ENCODE measurements at places on chromosomes 16 and 17.

- DNase-seq = peak; percentile 92
Observed at GRCh38 chr17:58331815-58332777, 3.5 kb upstream of the TSPOAP1 start.

GRCh38 chr17:45775576-45776011 lies 8.5 kb upstream of the CRHR1 start:
- DNase-seq = no peak

DNA sequence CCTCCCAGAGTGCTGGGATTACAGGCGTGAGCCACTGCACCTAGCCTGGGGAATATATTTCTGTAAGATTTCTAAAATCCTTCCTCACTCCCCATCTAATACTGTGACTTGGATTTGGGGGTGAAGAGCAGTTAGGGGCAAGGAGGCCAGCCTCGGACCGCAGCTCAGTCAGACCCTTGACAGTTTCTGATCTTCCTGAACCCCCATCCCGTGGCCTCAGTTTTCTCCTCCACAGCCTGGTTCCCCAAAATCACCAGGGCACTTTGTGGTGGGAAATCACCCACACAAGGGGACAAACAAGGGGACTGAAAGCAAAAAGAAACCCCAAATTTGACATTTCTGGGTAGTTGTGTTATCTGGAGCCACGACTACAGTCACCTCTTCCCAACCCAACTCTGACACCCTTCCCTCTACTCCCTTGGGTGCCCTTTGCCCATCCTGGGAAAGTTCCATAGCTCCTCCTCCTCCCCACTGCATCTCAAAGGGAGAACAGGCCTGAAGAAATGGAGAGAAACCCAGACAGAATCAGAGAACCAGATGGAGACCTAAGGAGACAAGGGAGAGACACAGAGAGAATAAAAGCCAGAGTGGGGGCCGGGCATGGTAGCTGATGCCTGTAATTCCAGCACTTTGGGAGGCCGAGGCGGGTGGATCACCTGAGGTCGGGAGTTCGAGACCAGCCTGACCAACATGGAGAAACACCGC lies 2.8 kb upstream of the STAT5A start:
- DNase-seq = no peak

- DNase-seq = no peak
Observed at GRCh38 chr16:22664132-22664531, 149.8 kb upstream of the HS3ST2 start.

DNA sequence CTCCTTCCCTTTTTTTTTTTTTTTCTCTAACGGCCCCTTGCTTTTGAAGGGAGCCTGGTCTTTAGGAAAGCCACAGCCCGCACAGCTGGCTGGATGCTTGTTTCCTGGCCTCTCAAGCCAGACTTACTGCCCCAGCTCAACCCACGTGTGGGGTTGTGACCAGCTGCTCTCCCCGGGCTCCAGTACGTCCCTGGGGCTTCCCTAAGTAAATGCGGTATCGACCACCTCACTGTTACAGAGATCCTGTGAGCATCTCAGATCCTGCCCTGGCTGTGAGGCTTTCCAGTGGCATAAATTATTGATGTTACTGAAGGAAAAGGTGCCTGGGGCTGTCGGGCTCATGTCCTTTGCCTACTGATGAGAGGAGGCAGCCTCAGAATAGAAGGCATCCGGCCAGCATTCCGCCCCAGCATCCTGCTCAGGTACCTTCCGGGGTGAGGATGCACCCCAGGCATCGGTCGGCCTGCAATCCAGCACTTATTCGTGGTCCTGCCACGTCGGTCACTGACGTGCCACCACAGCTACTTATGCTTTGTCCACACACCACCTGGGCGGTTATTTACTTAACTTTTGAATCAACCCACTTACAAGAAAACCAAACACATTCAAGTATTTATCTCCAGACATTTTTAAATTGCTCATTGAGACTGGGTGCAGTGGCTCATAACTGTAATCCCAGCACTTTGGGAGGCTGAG lies 9.6 kb downstream of the GPRC5B start:
- DNase-seq = no peak

DNA sequence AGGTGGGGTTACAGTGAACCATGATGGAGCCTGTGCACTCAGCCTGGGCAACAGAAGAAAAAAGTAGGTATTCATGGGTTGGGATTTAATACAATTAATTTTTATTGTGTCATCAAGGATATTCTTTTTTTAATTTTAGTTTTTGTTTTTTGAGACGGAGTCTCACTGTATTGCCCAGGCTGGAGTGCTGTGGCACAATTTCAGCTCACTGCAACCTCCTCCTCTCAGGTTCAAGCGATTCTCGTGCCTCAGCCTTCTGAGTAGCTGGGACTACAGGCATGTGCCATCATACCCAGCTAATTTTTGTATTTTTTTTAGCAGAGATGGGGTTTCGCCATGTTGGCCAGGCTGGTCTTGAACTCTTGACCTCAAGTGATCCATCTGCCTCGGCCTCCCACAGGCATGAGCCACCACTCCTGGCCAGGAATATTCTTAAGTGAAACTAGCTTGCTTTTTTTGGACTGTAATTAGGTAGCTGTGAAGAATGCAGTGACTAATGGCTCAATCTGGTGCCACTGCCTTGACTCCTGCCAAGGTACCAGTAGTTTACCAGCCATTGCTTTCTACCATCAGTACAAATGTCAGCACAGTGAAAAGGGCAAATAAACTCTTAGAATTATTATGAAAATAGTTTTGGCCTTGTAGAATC lies 4.8 kb downstream of the PPM1D start:
- DNase-seq = no peak

All from stimulated activated CD4-positive, alpha-beta T cell treated with anti-CD3 and anti-CD28 coated beads, Interleukin-2, amount 100 ng/mL, for 48 hours (primary cell).